ENCODE measurements at places on chromosomes 12 and 14.
A peak's percentile ranks its signal among the peaks of the same experiment; 100 is the strongest.

GRCh38 chr14:99387880-99388279 lies 92.8 kb downstream of the SETD3 start:
- H3K4me3 ChIP-seq: no peak overlapping the region
- no peak overlapping the region for H3K27ac ChIP-seq
- peaks cover 10% of the 10 kb centered on the region for H3K27me3 ChIP-seq
- peaks cover 5% of the 10 kb centered on the region for H3K4me1 ChIP-seq
- no peak for DNase-seq

- no peaks in the 10 kb centered on the region for H3K27me3 ChIP-seq
- H3K36me3 ChIP-seq: no peaks in the 10 kb centered on the region
- no peaks in the 10 kb centered on the region for H3K4me1 ChIP-seq
- no peak for DNase-seq
Measured at GRCh38 chr14:67998834-67999233, 179.3 kb downstream of the RAD51B start.

GRCh38 chr14:49456589-49456988 lies 129.6 kb downstream of the RPS29 start:
- H3K27ac ChIP-seq: no peak overlapping the region
- DNase-seq: no peak
- no peaks in the 10 kb centered on the region for H3K27me3 ChIP-seq
- H3K36me3 ChIP-seq: no peaks in the 10 kb centered on the region

DNA sequence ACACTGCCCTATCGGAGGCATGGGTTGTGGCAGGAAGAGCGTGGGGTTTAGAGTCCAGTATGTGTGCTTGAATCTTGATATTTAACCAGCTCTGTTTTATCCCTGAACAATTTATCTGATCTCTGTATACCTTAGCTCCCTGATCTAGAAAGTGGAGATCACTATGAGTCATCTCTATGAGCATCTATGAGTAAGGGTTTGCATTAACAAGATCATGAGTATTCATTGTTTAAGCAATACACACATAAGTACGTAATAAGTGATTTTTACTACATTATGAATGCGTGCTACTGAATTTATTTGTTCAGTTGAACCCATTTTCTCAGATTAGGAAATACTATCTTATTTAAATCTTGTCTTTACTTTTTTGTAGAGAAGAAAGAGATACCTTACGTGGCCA lies 49.4 kb downstream of the GPATCH2L start:
- H3K27ac ChIP-seq: no peak overlapping the region
- DNase-seq: no peak
- no peak overlapping the region for H3K4me3 ChIP-seq
- H3K4me1 ChIP-seq: no peaks in the 10 kb centered on the region
- no peaks in the 10 kb centered on the region for H3K27me3 ChIP-seq

GRCh38 chr14:99930420-99931274 lies 134.6 kb upstream of the EVL start:
- H3K27me3 ChIP-seq: no peaks in the 10 kb centered on the region
- no peaks in the 10 kb centered on the region for H3K36me3 ChIP-seq

DNA sequence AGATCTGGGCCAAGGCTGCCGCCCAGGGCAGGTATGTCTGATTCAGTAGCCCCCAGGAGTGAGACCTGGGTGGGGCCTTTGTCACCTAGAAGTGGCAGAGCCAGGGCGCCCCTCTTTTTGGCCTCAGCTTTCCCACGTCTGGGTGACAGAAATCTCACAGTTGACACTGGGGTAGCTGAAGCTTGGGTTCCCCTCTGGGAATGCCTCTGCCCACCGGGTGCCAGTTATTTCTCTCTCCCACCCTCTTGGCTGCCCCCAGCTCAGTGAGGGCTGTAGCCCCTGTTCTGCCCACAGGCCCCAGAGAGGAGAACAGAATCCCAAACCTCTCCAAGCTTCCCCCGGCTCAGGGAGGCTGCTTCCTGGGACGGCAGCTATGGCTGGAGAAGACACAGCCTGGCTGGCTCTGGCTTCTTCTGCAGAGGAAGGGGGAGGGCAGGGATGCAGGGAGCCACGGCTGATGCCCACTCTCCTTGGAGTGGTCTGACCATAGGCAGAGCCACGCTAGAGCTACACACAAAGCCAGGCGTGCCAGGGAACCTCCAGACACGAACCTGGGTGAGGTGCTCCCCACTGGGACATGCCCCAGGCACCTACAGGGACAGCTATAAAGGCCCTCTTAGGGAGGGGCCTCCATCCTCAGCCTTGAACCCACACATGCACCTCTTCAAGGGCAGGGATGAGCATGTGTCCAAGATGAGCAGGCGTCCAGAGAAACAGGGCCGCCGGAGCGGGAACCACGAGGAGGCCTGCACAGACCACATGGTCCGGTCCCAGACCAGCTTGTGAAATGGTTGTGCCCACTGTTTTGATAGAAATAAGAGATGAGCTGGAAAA lies 51.7 kb downstream of the BEGAIN start:
- H3K4me3 ChIP-seq: no peak overlapping the region
- DNase-seq: no peak
- no peak overlapping the region for H3K27ac ChIP-seq

DNA sequence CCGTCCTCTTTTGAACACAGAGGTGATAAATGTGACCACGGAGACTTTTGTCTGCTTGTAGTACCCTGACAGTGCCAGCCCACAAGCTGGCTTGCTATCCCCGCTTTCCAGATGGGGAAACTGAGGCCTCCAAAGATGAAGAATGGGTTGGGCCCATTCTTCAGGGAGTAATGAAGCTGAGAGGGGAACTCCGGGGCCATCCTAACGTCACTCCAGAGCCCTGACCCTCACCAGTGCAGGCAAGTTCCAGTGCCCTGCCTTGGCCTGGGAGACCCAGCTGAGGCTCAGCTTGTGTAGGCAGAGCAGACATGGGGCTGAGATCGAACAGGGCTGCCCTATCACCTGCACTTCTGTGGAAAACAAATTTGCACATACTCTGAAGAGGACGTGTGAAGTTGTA lies 277.1 kb downstream of the DPF3 start:
- no peak overlapping the region for H3K27ac ChIP-seq
- DNase-seq: no peak
- H3K27me3 ChIP-seq: no peaks in the 10 kb centered on the region
- H3K36me3 ChIP-seq: no peaks in the 10 kb centered on the region
- H3K4me3 ChIP-seq: no peak overlapping the region

GRCh38 chr12:89742337-89743022 lies 33.8 kb upstream of the ATP2B1 start:
- no peaks in the 10 kb centered on the region for H3K27me3 ChIP-seq
- H3K36me3 ChIP-seq: no peaks in the 10 kb centered on the region
- peak overlapping the region; percentile 18 for H3K27ac ChIP-seq
- H3K4me3 ChIP-seq: peak overlapping the region; percentile 48

DNA sequence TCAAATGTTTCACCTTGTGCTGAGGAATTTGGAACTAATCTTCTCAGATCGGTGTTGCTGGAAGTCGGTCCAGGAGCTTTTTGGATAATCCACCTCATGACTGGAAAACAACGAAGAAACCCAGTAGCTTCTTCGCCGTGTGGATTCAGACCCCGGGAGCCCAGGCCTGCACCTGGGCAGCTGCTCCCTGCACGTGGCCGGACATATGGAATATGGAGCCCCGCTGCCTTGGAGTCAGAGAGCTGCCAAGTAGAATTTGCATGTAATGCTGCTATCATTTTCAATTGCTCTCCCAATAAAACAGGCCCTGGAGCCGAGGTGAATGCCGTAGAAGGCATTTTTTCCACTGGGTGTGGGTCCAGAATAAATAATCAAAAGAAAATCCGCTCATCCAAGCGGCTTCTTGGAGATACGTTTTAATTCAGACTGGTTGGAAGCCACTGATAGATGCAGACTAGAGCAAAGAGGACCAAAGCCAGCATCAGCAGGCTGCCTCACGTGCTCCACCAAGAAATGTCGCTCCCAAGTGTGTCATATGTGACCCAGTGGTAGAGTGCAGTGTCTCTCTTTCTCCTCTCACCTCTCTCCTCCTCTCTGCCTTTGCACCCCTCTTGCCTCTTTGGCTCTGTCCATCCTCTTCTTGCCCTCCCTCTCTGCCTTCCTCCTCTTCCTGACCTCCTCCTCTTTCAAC lies 115.3 kb downstream of the ZNF664 start:
- H3K4me3 ChIP-seq: no peak overlapping the region
- no peak overlapping the region for H3K27ac ChIP-seq
- no peaks in the 10 kb centered on the region for H3K27me3 ChIP-seq

DNA sequence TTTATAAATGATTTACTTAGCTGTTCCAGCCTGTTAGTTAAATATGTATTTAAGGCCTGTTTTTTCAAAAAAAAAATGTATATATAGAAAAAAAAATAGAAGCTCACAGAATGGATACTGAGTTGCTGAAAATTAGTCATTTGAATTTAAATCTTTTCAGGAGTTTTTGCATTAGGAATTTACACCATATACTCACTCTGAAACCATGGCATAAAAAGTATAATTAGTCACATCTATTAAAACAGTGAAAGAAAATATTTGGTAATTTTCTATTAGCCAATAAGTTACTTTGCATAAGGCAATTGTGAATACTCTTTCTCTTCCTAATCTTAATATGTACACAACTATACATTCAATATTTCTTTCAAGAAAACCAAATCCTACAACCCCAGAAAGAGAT lies 51.9 kb downstream of the HMGA2 start:
- no peak for DNase-seq
- no peaks in the 10 kb centered on the region for H3K4me1 ChIP-seq
- no peak overlapping the region for H3K4me3 ChIP-seq

Data from B cell (primary cell).